D721Med (cell line): ENCODE measurements at places on chromosomes 12 and 14.

DNA sequence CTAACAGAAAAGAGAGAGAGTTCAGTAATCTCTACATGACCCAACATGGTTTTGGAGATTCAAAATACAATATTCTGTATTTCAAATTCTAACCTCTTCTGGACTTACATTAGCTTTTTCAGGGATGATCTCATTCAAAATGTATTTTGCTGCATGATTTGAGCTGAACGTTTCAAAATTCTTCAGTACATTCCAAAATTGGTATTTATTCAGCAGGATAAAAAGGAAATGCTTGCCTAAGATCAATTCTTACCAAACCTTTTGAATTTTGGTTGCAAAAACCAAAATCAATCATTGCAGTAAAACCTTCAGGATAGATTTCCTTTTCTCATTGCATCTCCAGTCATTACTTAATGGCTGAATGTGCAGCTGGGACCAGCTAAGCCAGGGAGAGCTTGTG lies 1761.3 kb upstream of the SEL1L start:
- DNase-seq: no peak

DNA sequence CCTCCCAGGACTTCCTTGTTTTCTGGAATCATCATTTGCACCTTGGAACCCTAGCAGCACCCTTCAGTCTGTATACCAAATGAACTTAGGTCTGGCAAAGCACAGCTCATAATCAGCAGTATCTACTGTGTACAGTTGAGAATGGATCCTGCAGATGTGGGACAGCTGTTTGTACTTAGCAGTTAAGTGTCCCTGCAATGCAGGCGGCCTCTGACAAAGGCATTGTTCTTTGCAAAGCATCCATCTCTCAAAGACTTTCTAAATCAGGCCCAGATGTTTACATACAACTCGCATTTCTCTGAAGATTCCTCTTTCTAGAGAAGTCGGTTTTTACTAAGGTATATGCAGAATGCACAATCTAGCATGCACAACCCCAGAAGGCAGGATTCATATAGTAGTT lies 170.5 kb upstream of the RBM19 start:
- no peak for DNase-seq

DNA sequence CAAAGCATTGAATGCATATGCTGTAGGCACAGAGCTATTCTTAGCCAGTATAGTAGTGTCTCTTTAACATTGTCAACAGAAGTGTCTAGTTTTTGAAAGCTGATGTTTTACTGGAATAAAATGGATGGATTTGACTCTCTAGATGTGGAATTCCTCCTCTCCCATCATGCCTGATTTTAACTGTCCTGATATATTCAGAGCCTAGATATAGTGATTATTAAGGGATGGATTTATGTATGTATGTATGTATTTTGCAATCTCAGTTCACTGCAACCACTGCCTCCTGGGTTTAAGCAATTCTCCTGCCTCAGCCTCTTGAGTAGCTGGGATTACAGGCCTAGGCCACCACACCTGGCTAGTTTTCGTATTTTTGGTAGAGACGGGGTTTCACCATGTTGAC lies 144.8 kb upstream of the NAV3 start:
- no peak for DNase-seq

DNA sequence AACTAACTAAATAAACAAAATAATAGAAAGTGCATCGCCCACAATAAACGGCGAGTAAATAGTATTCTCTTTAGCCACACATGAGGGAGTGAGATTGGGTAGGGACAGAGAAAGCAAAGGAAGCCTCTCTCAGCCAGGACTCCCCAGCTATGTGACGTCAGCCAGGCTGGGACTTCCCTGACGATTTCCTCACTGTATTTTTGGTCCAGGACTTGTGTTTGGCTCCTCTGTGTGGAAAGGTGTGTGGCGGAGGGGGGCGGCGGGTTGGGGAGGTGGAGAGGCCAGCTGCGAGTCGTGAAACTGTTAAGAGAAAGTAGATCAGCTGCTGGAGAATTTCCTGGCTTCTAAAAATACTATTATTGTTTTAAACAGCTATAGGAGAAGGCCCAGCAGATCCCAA lies 1124.6 kb downstream of the AACS start:
- DNase-seq: no peak

DNA sequence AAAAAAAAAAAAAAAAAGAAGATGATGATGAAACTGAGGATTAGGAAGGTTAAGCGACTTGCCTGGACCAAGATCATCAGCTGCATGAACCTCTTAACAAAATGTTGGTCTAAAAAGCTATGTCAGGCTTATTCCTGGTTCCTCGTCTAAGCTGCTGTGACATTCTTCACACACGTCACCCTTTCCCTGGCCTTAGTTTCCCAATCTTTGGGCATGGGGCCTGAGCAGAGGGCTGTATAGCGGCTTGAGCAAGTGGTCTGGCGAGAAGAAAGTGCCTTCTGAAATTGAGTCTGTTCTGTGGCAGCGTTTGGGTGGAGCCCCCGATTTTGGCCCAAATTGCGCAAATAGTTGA lies 58.7 kb upstream of the CCND2 start:
- DNase-seq: no peak

- no peak for DNase-seq
Observed at GRCh38 chr14:88245321-88245720, 77.7 kb downstream of the KCNK10 start.

DNA sequence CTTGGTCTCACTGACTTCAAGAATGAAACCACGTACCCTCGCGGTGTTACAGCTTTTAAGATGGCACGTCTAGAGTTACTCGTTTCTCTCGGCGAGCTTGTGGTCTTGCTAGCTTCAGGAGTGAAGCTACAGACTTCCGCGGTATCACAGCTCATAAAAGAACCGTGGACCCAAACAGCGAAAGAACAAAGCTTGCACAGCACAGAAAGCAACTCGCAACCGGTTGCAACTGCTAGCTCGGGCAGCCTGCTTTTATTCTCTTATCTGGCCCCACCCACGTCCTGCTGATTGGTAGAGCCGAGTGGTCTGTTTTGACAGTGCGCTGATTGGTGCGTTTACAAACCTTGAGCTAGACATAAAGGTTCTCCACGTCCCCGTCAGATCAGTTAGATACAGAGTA lies 4.2 kb upstream of the CLEC4C start:
- no peak for DNase-seq

DNA sequence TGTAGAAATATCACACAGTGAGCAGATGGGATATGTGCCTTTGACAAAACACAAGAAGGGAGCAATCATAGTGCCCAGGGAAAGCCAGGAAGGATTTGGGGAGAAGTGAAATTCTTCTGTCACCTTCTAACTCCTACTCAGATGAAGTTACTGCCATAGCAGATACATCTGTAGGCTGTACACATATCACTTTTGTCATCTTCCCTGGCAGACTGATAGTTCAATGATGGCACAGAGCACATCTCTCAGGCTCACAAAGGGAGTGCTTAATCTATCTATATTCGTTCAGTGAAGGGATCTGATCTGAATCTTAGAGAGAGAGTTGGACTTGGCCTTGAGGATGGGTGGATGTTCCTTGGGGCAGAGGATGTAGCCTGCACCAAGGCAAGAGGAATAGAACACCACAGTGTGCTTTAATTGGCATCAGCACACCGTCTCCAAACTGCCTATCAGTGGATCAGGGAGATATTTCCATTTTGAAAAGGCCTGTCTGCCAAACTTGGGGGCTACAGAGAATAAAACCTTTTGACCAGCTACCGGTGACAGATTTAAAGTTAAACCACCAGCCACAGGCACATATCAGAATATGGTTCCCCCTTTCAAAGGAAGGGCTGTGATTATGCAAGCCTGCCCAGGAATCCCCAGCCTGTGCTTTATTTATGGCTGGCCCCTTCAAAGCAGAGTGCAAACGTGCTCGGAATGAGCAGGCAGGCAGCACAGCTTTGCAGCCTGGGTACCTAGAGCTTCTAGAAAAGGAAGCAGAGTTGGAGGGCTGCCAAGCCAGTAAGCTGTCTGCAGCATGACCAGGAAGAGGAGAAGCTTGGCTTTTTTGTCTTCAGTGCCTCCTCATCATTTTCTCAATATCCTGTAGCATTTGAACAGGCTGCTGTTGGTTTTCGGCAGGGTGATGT lies 165.5 kb upstream of the DYRK2 start:
- DNase-seq: no peak

GRCh38 chr12:6277982-6278438 lies 32.5 kb upstream of the PLEKHG6 start:
- no peak for DNase-seq

DNA sequence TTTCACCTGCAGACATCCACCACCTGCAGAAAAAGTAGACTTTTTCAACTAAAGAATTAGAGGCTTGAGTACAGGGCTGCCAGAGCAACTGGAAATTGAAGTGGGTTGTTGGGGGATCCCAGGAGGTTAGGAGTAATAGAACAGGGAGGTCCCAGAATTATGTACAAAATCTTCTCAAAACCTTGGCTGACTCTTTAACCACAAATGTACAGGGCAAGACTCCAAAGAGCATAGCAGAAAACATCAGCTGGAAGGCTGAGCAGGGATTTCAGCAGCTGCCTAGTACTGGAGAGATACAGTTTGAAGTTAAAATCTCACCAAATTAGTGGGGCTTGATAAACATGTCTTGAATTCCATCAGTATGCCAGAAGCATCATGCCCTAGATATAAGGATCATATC lies 191.6 kb downstream of the CRADD start:
- no peak for DNase-seq

- DNase-seq: no peak
Observed at GRCh38 chr12:26791301-26791791, 41.6 kb downstream of the ITPR2 start.

DNA sequence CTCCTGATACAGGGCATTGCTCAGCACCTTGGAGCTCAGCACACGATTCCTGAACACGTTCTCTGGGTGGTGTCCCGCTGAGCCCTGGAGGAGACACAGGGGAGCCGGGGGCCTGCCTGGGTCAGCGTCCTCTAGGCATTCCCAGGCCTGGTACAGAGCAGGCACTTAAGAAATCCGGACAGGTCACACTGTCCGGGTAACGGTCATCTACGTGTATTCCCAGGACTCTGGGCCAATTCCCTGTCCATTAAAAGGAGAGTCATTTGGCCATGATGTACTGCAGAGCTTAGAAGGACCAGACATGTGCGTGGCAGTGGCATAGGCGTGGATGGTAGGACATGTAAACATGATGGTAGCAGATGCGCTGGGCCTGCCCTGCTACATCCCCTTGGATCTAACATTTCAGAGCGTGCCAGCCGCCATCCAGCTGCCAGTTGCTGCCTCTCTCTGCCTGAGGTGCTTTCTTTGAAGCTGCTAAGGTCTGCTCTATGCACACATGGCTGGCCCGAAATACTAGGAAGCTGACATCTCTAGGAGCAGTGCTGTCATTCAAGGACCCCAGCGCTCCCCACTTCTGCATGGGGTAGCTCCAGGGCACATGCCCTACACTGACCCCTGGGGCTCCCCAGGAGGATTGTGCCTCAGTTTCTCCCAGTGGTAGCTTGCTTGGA lies 273.1 kb upstream of the RTL1 start:
- DNase-seq: no peak

DNA sequence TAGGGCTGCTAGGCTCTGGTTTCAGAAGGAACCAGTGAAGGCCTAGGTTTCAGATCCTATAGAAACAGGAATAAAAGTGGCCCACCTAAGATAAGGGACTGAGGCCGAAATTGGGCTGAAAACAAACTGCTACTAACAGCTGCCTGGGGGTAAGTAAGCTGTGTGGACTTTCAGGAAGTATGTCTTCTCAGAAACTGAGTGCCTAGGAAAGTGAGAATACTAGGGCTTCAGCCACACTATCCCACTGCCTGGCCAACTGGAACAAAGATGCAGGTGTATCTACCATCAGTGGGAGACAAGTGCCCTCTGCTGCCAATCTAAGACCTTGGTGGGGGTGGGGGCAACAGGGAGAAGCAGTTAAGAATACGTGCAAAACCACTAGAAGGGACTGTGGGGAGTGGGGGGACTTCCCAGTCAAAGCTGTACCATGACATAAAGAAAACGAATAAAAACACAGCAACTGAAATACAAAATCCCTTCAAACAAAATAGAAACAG lies 82.5 kb downstream of the MED13L start:
- no peak for DNase-seq

GRCh38 chr12:109461049-109461845 lies 15.9 kb downstream of the KCTD10 start:
- no peak for DNase-seq

DNA sequence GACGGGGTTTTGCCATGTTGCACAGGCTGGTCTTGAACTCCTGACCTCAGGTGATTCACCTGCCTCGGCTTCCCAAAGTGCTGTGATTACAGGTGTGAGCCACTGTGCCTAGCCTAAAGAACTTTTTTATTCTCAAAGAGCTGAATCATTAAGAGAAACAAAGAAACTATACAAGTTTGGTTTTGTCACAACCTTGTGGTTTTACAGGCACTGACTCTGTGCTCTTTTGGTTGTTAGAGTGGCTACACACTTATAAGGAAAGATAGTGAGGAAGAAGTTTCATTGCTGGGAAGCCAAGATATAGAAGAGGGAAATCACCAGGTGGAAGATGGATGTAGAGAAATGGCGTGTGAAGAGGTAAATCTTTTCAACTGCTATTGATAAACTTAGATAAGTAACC lies 10.1 kb upstream of the DNAH10 start:
- DNase-seq: no peak

- DNase-seq: no peak
Observed at GRCh38 chr14:101070540-101071492, 167.3 kb upstream of the RTL1 start.

DNA sequence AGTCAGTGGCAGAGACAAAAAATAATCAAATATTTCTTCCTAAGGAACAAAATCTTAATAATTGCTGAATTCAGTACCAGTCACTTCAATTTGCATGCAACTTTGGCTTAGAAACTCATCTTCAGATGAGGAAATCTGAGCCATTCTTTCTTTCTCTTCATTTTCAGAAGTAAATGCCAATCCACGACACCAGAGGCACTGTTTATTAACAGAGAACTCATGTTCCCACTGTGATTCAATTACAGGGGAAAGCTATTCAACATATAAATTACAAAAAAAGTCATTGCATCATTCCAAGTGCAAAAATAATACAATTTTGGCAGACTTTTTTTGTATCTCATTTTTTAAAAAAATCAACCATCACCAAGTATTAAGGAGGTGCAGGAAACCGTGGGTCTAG lies 816.1 kb upstream of the TMEM132C start:
- DNase-seq: no peak
